Activated gamma-delta T cell treated with anti-CD3 and anti-CD28 coated beads, Interleukin-2, amount 50 U/mL, for 16 hours (primary cell): ENCODE measurements at places on chromosomes 2 and 18.

- no peak for DNase-seq
Observed at GRCh38 chr2:180520921-180521581, 459.4 kb upstream of the UBE2E3 start.

- DNase-seq = no peak
Observed at GRCh38 chr2:127175041-127175721, 44.9 kb downstream of the CYP27C1 start.

DNA sequence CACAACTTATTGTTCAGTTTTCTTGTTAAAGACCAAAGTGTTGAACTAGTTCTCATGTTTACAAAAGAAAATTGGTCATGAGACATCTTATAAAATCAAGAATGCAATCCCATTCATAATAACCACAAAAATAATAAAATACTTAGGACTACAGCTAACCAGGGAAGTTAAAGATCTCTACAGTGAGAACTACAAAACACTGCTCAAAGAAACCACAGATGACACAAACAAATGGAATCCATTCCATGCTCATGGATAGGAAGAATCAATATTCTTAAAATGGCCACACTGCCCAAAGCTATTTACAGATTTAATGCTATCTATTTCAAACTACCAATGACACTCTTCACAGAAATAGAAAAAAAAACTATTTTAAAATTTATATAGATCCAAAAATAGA, 1354.8 kb upstream of the CDH2 start:
- no peak for DNase-seq

DNA sequence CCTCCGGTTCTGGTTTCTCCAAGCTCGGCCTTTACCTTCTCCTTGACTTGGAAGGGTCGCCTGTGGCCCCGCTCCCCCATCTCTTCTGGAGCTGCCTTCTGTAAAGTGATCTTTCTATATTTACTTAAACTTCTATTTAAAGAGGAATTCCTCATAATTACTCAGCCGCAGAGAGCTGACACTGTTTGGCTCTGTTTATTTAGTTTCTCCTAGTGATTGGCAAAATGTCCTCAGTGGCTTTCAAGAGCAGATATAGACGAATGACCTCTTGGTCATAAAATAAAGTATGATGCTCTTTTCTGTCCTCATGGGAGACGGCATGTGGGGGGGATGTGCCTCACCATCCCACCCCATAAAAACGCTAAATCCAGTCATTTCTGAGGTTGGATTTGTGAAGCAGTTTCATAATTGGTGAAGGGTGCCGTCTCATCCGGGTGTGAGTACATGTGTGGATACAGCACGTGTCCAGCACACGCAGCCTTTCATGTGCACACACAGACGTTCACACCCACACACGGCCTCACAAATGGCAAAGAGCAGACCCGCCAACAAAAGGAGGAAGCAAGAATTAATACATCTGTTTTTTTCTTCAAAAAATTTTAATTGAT, 43.4 kb upstream of the SMAD7 start:
- DNase-seq = no peak

DNA sequence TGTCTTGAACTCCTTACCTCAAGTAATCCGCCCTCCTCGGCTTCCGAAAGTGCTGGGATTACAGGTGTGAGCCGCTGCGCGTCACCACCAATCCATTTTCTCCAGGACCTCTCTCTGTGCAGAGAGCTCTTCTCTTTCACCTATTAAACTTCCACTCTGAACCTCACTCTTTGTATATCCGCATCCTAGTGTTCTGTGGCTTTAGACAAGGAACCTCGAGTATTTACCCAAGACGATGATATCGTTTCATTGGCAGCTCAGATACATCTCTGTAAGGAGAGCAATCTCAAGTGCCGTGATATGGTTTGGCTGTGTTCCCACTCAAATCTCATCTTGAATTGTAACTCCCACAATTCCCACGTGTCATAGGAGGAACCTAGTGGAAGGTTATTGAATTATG, 15.1 kb upstream of the WDR33 start:
- DNase-seq = no peak
